ENCODE measurements at places on chromosomes 2 and 18.

GRCh38 chr18:76386886-76387285, 108.2 kb downstream of the ZNF516 start:
- no peak for DNase-seq

DNA sequence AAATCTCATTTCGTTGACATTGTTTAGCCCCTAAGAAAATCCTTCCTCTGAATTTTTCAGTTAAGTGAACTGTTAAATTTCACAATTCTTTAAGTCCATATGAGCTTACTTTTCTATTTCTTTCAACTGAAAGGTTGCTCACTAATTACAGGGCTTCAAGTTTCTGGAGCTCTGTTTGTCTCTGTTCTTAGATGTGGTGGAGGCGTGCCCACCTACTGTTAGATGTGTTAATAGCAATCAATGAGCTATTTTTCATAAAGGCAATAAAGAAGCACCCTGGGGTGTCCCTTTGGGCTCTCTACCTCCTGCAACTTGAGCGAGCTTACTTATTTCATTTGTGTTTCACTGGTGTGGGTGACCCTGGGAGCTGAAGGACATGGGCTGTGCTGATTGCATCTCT, 25.0 kb downstream of the CREG2 start:
- no peak for DNase-seq

- no peak for DNase-seq
Observed at GRCh38 chr2:86392873-86393518, 48.2 kb upstream of the KDM3A start.

DNA sequence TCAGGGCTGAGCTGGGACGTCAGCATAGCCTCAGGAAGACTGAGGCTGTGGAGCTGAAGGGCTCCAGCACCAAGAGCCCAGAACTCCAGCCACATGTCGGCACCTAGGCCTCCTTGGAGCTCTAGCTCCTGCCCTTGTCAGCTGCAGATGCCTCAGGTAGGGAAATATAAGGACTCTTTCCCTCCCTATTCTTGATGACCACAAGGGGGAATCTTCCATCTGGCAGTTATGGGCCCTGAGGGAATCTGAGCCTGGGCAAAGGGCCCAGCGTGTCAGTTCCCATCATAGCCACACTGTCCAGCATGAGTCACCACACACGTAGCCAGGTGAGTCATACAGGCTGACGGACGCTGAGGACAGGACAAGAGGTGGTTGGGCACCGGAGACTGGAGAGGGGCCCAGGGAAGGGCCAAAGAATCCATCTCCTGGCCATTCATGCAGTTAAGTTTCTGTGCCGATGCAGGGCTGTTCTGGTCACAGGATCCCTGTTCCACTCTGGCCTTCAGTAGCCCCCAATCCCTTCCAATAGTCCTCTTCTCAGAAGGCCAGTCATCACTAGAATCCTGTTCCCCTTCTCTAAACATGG, 1.8 kb downstream of the MPV17 start:
- DNase-seq: peak; percentile 47

GRCh38 chr2:54899576-54900200, 150.6 kb downstream of the RTN4 start:
- DNase-seq: peak; percentile 55
